ENCODE measurements at places on chromosomes 11 and 22.
A peak's percentile ranks its signal among the peaks of the same experiment; 100 is the strongest.

DNA sequence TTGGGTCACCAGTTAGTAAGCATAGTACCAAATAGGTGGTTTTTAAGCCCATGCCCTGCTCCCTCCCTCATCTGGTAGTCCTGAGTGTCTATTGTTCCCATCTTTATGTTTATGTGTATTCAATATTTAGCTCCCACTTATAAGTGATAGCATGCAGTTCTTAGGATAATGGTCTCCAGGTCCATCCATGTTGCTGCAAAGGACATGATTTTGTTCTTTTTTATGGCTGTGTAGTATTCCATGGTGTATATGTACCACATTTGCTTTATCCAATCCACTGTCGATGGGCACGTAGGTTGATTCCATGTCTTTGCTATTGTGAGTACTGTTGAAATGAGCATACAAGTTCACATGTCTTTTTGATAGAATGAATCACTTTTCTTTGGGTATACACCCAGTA lies 18.2 kb upstream of the SYTL2 start:
- DNase-seq, result no peak

- peak; percentile 96 for DNase-seq
Observed at GRCh38 chr11:123083623-123084029, 21.7 kb upstream of the HSPA8 start.

GRCh38 chr11:72844356-72844755 lies 30.1 kb downstream of the ATG16L2 start:
- peak; percentile 55 for DNase-seq

DNA sequence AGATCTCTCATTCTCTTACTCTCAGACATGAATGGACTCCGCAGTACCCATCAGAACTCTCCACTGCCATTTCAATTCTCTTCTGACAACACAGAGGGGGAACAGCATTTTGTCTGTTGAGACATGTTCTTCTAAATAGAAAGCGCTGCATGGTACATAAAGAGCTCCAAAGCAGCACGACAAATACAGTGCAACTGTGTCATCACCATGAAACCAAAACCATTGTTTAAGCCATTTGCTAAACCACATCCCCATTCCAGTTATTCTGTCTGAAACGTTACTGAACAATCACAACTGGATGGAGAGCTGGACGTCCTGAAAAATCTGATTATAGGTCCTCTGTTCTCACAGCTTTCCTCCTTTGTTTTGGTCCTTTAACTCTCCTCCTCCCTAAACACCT lies 17.9 kb upstream of the TENM4 start:
- DNase-seq, result no peak

- no peak for DNase-seq
Observed at GRCh38 chr11:96054870-96055705, 131.2 kb upstream of the MTMR2 start.

GRCh38 chr11:1978720-1979473 lies 18.7 kb downstream of the H19 start:
- no peak for DNase-seq

DNA sequence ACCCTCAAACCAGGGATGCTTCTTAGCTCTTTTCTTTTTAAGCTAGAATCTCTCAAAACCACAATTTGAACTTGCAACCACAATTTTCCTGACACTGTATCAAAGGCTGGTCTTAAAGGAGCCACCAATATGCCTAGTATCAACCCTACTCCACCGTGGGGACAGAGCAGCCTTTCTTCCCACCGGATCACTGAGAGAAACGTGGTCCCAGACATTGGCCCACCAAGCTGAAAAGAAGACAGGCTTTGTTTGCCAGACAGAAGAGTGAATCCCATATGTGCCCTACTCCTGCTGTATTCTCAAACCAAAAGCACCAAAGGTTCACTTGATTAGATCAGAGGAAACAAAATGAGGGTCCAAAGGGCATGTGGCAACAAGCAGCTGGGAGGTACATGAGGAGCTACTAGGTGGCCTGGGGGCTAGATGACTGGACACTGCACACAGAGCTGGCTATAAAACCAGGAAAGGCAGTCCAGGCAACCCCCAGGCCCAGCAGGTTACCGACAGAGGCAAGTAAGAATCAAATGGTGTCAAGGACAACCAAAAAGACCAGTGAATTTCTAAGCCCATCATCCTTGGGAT lies 3.6 kb upstream of the VWCE start:
- no peak for DNase-seq

DNA sequence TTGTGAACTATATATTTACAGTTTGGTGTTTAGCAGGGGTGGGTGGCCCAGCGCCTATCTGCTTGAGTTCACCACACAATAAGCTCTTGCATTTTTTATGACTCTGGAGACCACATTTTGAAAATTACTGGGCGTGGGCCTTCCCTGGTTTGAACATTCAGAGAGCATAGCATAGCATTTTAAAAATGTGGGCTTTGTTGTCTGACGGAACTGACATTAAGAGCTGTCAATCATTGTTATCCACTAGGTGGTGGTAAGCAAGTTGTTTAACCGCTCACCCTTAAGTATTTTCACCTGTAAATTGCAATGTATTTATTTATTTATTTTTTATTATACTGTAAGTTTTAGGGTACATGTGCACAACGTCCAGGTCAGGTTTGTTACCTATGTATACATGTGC lies 1.0 kb downstream of the NLRP14 start:
- DNase-seq, result no peak

- DNase-seq, result no peak
Observed at GRCh38 chr11:16335236-16335962, 20.9 kb downstream of the SOX6 start.

- DNase-seq, result no peak
Observed at GRCh38 chr22:23849009-23850006, 8.4 kb upstream of the SLC2A11 start.
